Activated CD4-positive, alpha-beta memory T cell treated with anti-CD3 and anti-CD28 coated beads for 36 hours (primary cell): ENCODE measurements at places on chromosomes 7 and 10. TPM values are rescaled to one million over a fixed set of nuclear protein-coding genes. Genes with fewer than 3 reads are reported as not detected.

The FKBP6 gene
- not detected for total RNA-seq

The SPDYE5 gene
- not detected for total RNA-seq

The KCNMA1 gene
- total RNA-seq, result not detected

The TMEM236 gene
- total RNA-seq, result 0.07 TPM

DNA sequence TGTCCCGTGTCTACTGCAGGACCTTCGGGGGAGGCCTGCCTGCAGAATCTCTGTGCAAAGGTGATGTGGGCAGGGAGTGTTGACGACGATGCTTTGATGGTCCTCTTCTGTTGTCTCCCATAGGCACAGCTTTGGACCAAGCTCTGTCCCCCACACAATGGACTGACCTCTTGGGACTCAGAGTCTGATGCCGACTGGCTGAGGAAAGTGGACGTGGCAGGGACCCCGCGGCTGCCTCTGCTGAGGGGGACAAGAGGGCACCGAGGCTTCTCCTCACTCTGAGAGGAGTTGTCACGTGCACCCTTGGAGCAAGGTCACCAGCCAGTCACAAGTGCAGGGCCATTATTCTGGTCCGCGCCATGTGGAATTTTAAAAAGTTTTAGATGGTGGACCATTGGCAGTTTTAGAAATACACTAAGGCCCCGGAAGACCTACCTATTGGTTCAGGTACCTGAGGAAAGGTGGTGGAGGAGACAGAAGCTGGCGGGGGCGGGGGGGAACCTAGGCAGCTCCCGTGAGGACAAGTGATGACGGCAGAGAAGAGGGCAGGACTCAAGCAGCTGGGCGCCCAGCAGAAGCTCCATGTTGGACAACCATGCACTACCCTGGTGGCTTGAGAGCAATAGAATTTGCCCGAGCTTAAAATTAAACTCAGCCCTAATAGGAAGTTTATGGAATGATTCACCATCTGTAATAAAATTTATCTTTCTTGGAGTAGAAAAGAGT lies 331.4 kb downstream of the PTPRN2 start:
- DNase-seq, result no peak

DNA sequence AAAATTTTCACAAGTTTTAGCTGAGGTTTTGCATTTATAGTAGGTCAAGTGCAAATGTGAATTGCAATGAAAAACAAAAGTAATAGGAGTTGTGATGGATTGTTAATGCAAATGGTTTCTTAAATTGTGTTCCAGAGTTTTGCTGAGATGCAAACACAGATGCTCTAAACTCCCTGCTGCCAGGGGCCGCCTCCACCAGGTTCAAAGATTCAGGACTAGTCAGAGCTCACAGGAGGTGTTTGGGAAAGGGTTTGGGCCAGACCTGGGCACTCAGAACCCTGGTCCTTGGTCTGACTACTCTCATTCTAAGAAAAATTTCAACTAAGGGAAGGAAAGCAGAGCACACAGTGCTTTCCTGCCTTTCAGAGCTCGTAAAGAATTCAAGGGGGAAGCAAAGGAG lies 193.1 kb downstream of the CCSER2 start:
- no peak for DNase-seq

DNA sequence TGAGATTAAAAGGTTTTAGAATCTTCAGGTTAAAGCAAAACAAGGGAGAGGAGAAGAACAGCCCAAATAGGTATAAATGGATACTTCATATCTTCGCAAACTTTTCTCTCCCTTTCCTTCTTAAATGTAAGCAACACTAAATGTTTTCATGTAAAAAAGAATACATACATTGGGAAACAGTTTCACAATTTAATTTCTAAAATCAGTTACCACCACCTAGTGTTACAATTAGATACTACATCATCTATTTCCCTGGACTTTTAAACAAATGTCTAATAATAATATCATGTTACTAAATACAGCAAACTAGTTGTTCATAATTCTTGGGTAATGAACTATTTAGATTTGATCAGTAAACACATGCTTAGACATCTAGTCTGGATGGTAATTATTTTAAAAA lies 35.8 kb downstream of the MINDY3 start:
- no peak for DNase-seq

DNA sequence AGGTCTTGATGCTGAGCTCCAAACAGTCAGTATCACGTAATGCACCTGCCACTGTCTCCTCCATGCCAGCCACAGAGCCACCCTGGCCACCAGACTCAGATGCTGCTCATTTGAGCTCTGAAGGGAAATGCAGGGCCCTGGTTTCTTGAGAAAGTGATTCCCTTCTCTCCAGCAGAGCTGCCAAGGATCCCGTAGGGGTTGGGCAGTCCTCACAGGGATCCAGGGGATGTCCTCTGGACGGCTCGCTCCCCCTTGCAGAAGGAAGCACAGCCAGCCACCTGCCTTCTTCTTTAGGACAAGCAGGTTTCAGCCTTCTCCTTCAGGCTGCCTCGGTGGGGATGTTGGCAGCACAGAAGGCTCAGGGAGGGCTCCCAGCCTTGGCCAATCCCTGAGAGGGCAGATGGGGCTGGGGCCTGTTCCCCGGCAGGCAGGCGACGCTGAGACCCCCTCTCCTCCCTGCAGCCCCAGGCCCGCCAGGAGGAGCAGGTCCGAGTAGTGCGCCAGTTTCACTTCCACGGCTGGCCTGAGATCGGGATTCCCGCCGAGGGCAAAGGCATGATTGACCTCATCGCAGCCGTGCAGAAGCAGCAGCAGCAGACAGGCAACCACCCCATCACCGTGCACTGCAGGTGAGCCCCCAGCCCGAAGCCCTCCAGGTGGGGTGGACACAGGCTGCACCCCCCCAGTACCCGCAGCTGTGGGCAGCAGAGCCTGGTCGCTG lies 48.9 kb downstream of the MKI67 start:
- no peak for DNase-seq
